H1 (cell line): ENCODE measurements at places on chromosomes 4 and X. TPM values are rescaled to one million over a fixed set of nuclear protein-coding genes. Genes with fewer than 3 reads are reported as not detected.

Gene GNRHR
- not detected in 2 replicates for total RNA-seq

GRCh38 chr4:14221176-14221575, 593.7 kb upstream of the BOD1L1 start:
- H3K27me3 ChIP-seq: no peaks in the 10 kb centered on the region; the same call in 1 of the 2 replicates
- no peaks in the 10 kb centered on the region for H3K4me1 ChIP-seq
- DNase-seq: no peak
- no peak overlapping the region for H3K27ac ChIP-seq

Gene SSX2B
- not detected in 2 replicates for total RNA-seq

GRCh38 chr4:23237771-23238170, 545.0 kb downstream of the GBA3 start:
- H3K4me1 ChIP-seq: peaks cover 16% of the 10 kb centered on the region
- no peak overlapping the region for H3K4me3 ChIP-seq
- H3K36me3 ChIP-seq: no peaks in the 10 kb centered on the region

Gene RAB40AL
- 0.30 TPM in 1 of 2 replicates, not detected in the other for total RNA-seq

DNA sequence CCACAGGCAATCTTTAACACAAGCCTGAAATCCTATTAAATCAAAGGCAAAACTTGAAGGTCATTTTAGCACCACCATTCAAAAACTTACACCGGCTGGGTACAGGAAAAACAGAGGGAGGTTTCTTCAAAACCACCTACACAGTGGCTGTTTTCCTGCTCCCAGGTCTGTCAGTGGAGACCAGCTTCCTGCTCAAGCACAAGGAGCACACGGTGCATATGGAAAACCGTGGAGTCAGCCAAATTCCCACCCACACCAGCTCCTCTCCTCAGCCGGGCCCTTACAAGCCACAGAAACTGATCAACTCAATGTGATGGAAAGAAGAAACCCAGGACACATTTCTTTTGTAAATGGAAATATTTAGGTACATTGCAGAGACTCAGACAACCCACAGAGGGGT, 14.3 kb upstream of the FAM241A start:
- H3K27me3 ChIP-seq: no peaks in the 10 kb centered on the region
- no peak for DNase-seq
- H3K27ac ChIP-seq: no peak overlapping the region; the same call in 1 of the 2 replicates
- no peaks in the 10 kb centered on the region for H3K36me3 ChIP-seq
- H3K4me1 ChIP-seq: peaks cover 2% of the 10 kb centered on the region; the same call in 1 of the 2 replicates

Gene ALB
- total RNA-seq: not detected in 2 replicates

Gene CCDC110
- 2.5 and 3.1 TPM in 2 replicates for total RNA-seq

Gene FGFR3
- total RNA-seq: 19.5 TPM in 2 replicates

- no peak overlapping the region for H3K4me3 ChIP-seq
- H3K36me3 ChIP-seq: no peaks in the 10 kb centered on the region
- no peaks in the 10 kb centered on the region for H3K4me1 ChIP-seq
Measured at GRCh38 chr4:93710847-93711430, 117.6 kb upstream of the ATOH1 start.

GRCh38 chr4:183291070-183291469, 29.0 kb downstream of the CLDN22 start:
- H3K4me3 ChIP-seq: no peak overlapping the region
- no peaks in the 10 kb centered on the region for H3K4me1 ChIP-seq
- H3K36me3 ChIP-seq: peaks cover 57% of the 10 kb centered on the region
- DNase-seq: no peak
- no peak overlapping the region for H3K27ac ChIP-seq
- no peaks in the 10 kb centered on the region for H3K27me3 ChIP-seq

Gene USP17L25
- not detected in 2 replicates for total RNA-seq

Gene SORCS2
- 0.75 and 1.8 TPM in 2 replicates for total RNA-seq

DNA sequence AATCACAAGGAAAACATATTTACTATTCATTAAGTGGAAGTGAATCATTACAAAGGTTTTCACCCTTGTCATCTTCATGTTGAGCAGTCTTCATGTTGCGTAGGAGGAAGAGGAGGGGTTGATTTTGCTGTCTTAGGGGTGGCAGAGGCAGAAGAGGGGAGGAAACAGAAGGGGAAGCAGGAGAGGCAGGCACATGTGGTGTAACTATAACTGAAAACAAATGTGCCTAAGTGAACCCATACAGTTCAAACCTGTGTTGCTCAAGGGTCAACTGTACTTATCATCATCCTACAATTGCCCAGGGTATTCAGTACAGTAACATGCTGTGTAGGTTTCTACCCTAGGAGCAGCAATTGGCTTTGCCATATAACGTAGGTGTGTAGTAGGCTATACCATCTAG, 47.2 kb downstream of the SYNPO2 start:
- H3K4me3 ChIP-seq: no peak overlapping the region
- no peaks in the 10 kb centered on the region for H3K36me3 ChIP-seq
- no peaks in the 10 kb centered on the region for H3K4me1 ChIP-seq
- H3K27ac ChIP-seq: no peak overlapping the region

Gene CRMP1
- total RNA-seq: 117 and 120 TPM in 2 replicates

- no peak overlapping the region for H3K4me3 ChIP-seq
- no peaks in the 10 kb centered on the region for H3K36me3 ChIP-seq
- H3K4me1 ChIP-seq: no peaks in the 10 kb centered on the region
- no peak overlapping the region for H3K27ac ChIP-seq
- DNase-seq: no peak
Measured at GRCh38 chrX:123206176-123206575, 22.1 kb downstream of the GRIA3 start.

Gene PCDH19
- total RNA-seq: 0.46 and 1.2 TPM in 2 replicates

Gene CT45A1
- total RNA-seq: not detected in 2 replicates

Gene OTUD6A
- total RNA-seq: 0.17 TPM in 1 of 2 replicates, not detected in the other

GRCh38 chrX:154775419-154776349, 13.0 kb downstream of the DKC1 start:
- no peaks in the 10 kb centered on the region for H3K27me3 ChIP-seq
- no peak overlapping the region for H3K4me3 ChIP-seq
- H3K27ac ChIP-seq: no peak overlapping the region
- DNase-seq: no peak

GRCh38 chr4:80208610-80209339, 11.5 kb downstream of the PRDM8 start:
- H3K27ac ChIP-seq: no peak overlapping the region
- no peak for DNase-seq
- H3K4me1 ChIP-seq: peaks cover 4% of the 10 kb centered on the region; the same call in 1 of the 2 replicates
- no peaks in the 10 kb centered on the region for H3K36me3 ChIP-seq
- peaks cover 56% of the 10 kb centered on the region for H3K27me3 ChIP-seq
- no peak overlapping the region for H3K4me3 ChIP-seq

- DNase-seq: no peak
- H3K4me3 ChIP-seq: peak overlapping the region; percentile 47
- H3K27ac ChIP-seq: no peak overlapping the region
- no peaks in the 10 kb centered on the region for H3K36me3 ChIP-seq
- peaks cover 46% of the 10 kb centered on the region for H3K27me3 ChIP-seq
Measured at GRCh38 chr4:54091637-54092404, 8.1 kb upstream of the GSX2 start.

DNA sequence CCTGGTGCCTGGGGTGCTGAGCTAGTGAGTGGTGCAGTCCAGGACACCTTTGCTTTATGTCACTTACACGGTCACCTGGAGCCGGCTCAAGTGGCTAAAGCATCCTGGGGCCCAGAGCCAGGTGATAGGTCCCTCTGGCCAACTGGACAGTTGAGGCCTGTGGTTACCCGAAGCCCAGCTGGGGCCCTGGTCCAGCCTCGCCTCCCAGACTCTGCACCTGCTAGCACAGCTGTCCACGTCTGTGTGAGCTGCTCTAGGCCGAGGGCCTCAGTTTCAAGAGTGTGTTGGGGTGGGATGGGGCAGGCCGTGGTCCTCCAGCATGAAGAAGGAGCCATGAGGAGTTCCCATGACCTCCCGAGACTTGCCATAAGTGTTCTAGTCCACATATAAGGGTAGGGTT, 7.7 kb upstream of the ADD1 start:
- H3K4me1 ChIP-seq: peaks cover 11% of the 10 kb centered on the region
- H3K27me3 ChIP-seq: no peaks in the 10 kb centered on the region
- H3K27ac ChIP-seq: no peak overlapping the region
- DNase-seq: peak; percentile 31
- H3K36me3 ChIP-seq: peaks cover 23% of the 10 kb centered on the region; the same call in 1 of the 2 replicates

Gene EMD
- 104 and 109 TPM in 2 replicates for total RNA-seq

Gene SPANXA2
- not detected in 2 replicates for total RNA-seq

DNA sequence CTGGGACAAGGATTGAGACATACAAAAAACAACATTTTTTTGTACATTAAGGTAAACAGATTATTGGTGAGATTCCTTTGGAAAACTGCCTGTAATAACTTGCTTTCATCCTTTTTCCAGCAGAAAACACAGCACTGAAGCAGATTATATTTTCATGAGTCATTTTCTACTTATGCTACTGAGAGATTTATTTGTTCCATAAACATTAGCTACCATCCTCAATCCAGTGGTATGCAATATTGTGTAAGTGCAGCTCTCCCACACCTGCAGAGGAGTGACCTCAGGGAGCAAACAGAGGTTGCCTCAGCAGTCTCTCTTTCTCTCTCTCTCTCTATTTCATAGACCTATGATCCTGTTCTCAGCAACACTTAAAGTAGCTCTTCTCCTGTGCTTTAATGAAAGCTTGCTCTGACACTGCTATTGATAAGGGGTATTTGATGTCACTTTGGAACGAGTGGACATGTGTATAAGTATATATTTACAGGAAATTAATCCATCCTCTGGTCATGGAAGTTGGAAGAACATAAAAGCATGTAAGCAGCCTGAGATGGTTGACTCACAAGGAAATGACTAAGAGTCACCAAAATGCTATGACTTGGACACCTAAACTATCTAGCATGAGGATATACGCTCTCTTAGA, 163.7 kb upstream of the SPANXC start:
- H3K4me1 ChIP-seq: no peaks in the 10 kb centered on the region
- no peak overlapping the region for H3K27ac ChIP-seq
- DNase-seq: no peak

DNA sequence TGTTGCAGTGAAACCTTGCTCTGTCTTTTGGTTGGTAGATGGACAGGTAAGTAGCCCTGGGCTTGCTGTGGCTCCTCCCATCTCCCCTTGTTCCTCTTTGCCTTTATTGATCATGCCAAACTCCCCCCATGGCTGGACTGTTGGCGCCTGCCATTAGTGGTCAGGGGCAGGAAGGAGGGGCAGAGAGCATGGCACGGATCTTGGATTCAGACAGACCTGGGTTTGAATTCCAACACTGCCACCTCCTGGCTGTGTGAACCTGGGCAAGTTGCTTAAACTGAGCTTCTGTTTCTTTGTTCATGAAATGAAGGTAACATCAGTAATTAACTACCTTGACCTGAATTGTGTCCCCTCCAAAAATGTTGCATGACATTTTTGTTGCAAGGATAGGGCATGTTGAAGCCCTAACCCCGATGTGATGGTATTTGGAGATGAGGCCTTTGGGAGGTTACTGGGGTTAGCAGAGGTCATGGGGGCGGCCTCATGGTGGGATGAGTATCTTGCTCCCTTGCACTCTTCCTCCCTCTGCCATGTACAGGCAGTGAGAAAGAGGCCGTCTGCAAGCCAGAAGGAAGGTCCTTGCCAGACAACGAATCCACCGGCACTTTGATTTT, 6.0 kb downstream of the SLC2A9 start:
- H3K27me3 ChIP-seq: peaks cover 4% of the 10 kb centered on the region; the same call in 1 of the 2 replicates
- peak; percentile 74 for DNase-seq
- H3K27ac ChIP-seq: no peak overlapping the region
- peaks cover 5% of the 10 kb centered on the region for H3K4me1 ChIP-seq
- no peaks in the 10 kb centered on the region for H3K36me3 ChIP-seq
